ENCODE measurements at places on chromosomes 7 and 10.

DNA sequence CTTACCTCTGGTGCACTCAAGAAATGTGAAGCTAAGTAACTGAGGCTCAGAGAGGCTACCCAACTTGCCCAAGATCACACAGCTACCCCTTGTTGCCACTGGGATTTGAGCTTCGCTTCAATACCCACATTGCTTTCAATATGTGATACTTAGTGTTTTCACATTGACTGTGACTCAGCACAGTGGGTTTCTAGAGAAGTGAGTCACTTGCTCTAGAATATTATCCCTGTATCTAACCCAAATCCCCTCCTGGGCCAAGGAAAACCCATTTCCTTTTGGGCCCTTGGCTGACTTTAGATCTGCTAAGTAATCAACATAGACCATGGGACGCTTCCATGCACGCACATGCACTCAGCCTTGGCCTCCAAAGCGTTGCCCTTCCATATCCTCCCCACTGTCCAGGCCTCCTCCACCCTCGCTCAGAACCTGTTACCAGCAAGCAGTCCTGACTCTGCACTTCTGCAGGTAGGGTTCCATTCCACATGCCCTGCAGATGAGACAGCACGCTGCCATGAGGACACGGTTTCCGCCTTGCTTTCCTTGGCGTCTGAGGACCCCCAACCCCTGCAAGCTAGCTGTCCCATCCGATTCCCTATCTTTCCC is 87.7 kb upstream of the CHST15 start:
- peak; percentile 77 for DNase-seq

DNA sequence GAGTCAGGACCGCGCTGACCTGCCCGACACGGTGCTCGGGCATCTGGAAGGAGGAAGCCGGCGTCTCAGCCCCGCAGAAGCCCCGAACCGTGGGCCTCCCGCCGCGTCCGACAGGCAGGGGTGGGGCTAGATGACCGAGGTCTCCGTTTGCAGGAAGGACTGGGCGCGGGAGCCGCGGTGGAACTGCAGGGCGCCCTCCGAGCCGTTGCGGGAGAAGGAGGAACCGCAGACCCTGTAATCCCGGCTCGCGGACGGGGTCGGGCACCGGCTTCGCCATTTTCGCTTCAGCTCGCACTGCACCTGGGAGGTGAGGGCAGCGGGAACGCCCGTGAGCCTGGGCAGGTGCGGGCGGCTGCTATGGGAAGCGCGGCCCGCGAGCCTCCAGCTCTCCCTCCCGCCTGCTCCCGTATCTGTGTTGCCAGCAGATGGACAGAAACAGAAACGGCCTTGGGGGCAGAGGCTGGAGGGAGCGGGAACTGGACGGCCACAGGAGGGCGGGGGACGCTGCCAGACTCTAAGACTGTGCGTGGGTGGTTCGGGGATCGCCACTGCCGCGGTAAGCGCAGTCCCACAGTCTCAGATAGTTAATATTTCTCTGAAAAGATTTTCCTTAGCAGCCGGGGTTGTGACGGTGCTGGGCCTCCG is 114.1 kb downstream of the VIPR2 start:
- DNase-seq, result no peak

DNA sequence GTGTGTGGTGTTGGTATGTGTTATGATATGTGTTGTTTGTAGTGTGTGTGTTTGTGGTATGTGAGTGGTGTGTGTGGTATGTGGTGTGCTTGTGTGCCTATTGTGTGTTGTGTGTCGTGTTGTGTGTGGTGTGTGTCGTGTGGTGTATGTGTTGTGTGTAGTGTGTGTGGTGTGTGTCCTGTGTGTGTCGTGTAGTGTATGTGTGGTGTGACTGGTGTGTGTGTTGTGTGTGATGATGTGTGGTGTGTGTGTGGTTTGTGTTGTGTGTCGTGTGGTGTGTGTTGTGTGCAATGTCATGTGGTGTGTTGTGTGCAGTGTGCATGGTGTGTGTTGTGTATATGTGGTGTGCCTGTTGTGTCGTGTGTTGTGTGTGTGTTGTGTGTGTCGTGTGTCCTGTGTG is 144.6 kb downstream of the DNAJB6 start:
- no peak for DNase-seq

GRCh38 chr7:28026237-28026636 is 154.4 kb downstream of the JAZF1 start:
- no peak for DNase-seq

DNA sequence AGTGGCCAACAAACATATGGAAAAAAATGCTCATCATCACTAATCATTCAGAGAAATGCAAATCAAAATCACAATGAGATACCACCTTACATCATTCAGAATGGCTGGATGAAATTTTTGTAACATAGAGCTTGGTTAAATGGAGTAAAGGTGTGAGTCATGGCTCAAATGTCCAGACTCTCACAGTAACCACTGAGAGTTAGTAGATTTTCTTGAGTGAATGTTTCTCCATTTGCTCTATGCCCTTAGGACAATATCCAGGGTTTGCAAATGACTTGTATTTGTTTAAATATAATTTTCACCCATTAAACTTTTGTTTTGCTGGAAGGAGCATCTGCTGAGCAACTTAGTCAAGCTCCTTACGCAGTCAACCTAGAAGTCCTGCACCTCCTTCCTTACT is 967.2 kb downstream of the XPNPEP1 start:
- peak; percentile 8 for DNase-seq

DNA sequence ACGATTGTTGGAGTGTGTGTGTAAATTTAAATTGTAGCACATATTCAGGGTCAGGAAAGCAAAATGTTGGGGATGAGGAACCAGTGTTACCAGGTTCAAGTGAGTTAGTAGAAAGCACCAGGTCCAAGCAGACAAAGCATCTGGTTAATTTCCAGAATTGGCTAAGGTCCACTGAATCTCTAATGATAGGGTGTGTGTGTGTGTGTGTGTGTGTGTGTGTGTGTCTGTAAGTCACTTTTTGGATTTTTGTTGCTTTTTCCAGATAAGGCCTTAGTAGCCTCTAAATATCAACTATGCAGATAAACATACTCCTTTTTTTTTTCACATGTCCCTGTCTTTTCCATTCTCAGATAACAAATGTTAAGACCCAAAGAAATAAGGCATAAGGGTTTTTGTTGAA is 36.6 kb upstream of the FMC1 start:
- no peak for DNase-seq

DNA sequence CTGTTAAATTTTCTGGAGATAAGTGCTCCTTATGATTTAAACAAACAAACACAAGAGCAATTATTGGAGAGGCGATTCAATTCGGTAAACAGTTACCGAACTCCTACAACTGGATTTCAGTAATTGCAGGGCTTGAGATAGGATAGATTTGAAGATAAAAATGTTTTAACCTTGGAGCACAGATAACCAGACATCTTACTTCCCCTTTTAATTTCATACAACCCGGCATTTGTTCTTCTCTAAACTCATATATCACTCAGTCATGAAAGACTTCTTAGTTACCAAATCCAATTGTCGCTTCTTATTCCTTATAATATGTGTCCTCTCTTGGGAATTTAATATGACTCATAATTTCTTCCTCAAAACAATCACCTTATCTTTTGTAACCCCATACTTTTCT is 235.9 kb upstream of the CSTF2T start:
- DNase-seq, result no peak

DNA sequence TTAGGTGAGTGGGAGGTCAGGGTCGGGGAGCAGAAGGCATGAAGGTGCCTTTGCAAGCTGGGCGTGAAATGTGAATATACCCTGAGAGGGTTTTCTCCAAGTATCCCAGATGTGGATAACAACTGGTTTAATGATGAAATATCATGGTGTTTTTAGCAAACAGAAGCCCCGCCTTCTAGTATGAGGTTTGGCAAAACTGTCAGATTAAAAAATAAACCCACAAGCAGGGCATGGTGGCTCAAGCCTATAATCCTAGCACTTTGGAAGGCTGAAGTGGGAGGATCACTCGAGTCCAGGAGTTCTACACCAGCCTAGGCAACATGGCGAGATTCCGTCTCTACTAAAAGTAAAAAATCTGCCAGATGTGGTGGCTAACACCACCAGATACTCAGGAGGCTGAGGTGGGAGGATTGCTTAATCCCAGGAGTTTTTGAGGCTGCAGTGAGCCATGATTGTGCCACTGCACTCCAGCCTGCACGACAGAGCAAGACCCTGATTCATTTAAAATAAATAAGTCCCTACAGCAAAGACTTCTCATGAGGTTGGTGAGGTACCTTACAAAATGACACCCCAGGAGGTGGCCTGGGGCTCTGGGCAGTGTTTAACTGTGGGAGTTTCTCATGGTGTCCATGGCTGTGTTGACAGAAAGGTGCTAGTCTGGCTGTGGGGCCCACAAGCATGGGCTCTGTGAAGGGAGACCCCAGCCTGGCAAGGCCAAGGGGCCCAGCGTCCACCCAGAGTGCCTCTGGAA is 6.7 kb upstream of the PWWP2B start:
- DNase-seq, result no peak

DNA sequence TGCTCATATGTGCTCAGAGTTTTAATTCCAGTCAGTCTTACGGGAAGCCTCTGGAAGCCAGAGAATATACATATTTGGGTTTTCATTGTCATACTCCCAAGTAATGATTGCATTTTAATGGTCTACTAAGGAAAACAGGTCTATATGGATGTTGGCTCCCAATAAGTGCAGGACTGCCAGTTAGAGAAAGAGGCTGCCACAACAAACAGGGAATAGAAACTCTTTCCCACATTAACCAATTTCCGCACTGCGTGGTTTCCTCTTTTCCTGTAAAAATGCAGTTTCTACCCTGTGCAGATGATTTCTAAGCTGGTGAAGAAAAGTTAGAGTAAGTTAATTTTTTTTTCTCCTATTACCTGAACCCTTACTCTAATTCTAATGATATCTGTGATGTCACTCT is 78.2 kb downstream of the CCSER2 start:
- DNase-seq, result no peak

GRCh38 chr10:70705121-70705861 is 33.0 kb downstream of the ADAMTS14 start:
- DNase-seq, result no peak

DNA sequence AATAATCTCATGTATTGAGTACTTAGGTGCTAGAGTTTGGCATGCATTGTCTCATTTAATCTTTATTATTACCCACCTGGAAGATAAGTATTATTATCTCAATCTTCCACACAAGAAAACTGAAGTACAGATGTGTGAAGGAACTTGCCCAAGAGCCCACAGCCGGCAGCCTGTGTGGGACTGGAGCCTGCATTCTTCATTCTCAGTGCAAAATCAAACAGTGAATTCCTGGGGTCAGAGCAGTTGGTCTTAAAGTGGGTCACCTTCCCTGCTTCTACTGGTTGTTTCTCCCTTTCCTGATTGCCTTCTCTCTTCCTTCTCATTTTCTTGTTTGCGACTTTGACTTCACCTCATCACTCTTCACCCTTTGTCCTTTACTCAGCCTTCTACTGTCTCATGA is 144.7 kb upstream of the LYZL1 start:
- DNase-seq, result no peak

DNA sequence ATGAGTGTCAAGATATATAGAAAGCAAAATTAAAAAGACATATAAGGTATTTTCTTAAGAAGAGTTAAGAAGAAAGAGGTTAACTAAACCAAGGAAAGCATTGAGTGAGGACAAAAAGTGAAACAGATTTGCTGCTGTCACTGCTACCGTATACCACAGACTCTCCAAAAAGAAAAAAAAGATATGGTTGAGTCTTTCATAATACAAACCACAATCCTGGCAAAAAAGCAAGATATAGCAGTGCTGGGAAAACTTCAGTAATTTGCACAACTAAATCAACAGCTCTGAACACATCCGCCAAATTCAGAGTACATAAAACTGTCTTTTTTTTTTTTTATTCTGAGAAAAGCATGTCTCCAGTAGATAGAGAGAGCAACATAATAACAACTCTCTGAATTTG is 114.7 kb downstream of the ETV1 start:
- DNase-seq, result peak; percentile 84

DNA sequence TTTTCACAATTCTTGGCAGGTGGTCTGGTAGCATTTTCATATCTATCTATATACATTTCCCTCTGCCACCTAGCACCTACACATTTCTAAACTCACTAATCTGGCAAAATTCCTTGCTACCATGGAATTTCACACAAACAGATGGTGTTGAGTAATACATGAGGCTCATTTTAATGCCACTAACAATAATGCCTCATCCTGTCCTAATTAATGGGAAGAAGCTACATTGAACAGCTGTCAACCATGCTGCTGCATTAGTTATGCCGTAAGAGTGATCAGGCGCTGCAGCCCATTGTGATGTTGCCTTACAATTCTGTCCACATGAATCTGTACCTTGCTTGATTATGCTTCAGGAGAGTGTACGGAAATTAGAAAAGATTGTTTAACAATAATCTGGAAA is 23.2 kb downstream of the COL1A2 start:
- DNase-seq, result no peak

DNA sequence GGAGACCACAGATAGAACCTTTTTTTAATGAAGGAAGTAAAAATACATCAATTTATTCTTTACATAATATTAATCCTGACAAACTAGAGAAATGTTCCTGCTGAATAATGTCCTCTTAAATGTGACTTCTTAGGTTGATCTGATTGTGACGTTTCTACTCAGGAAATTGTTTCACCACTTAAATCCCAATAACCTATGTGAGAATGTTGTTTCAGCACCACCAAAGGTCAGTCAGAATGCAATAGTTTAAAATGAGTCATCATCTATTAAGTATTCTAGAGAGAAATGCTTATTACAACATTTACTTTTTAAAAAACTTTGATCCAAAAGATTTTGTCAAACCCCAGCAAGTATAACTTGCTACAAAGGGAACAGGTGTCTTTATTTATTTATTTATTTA is 155.4 kb upstream of the CACNA2D1 start:
- DNase-seq, result peak; percentile 79

DNA sequence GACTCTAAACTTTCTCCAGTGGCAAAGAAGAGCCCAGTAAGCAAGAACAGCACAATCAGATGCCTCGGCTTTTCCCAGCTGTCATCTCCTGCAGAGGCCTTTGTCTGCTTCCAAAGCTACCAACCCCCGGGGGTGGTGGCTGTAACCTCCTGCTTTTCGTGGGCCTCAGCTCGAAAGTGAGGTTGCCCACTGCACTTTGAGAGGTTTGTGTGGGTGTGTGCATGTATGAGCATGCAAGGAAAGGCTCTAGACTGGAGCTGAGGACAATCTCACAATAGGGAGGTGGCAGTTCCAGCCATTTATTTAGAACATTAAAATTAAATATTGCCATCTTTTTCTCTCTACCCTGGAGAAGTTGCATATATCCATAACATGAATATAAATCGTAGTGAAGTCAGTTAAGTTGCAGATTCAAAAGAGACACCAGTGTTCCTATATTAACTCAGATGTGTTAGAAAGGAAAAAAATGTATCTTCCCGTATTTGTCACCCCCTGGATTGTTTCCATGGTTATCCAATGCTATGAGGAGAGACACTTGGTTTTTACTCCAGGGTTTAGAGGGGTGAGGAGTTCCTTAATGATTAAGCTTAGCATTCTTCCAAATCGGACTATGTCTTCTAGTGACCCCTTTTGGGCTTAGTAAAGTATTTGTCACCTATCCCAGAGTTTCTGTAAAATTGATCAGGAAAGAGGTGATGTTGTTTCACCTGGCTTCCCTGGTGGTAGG is 781.1 kb downstream of the INHBA start:
- no peak for DNase-seq

- peak; percentile 60 for DNase-seq
These were observed 28.6 kb downstream of the PDSS1 start for GRCh38 chr10:26725837-26726727.
